Ecto neural progenitor cell (in vitro differentiated cells): ENCODE measurements at places on chromosomes 2 and 18.

- DNase-seq, result no peak
These were observed 1.8 kb downstream of the SCN9A start for GRCh38 chr2:166373951-166374350.

- no peak for DNase-seq
These were observed 2.3 kb downstream of the INHBB start for GRCh38 chr2:120348134-120348736.

DNA sequence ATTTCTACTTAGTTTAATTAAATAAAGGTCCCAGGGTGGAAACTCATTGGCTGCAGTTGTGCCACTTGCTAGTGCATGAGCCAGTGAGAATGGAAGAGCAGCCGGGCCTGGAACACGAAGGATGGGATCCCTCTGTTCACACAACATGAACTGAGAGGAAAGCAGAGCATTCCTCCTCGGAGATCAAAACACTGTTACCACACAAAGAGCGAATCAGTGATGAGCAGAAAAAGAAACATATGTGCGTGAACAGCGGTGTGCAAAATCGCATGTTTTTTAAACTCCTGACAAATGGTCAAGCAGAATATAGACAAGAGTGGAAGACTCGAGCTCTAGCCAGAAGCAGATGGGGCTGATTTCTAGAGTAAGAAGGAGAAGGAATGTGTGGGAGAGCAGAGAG is 28.4 kb upstream of the ANKRD44 start:
- no peak for DNase-seq

- no peak for DNase-seq
These were observed 29.6 kb downstream of the TCF7L1 start for GRCh38 chr2:85162746-85163301.

DNA sequence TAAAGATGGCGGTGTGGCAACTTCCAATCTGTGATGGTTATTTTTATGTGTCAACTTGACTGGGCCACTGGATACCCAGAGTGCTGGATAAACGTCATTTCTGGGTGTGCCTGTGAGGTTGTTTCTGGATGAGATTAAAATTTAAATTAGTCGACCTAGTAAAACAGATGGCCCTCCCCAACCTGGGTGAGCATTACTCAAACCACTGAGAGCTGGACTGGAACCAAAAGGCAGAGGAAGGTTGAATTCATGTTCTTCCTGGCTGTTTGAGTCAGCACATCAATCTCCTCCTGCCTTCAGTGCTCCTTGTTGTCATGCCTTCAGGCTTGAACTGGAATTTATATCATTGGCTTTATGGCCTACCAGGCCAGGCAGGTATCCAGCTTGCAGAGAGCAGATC is 190.8 kb upstream of the RGPD4 start:
- no peak for DNase-seq

GRCh38 chr2:236657215-236657614 is 87.6 kb downstream of the ACKR3 start:
- peak; percentile 33 for DNase-seq

GRCh38 chr2:107595749-107596148 is 230.9 kb upstream of the RGPD4 start:
- DNase-seq, result no peak

GRCh38 chr2:226772389-226773179 is 27.0 kb downstream of the IRS1 start:
- no peak for DNase-seq

GRCh38 chr2:189327879-189328847 is 113.1 kb upstream of the WDR75 start:
- no peak for DNase-seq

GRCh38 chr2:29014811-29015421 is 33.8 kb downstream of the TOGARAM2 start:
- no peak for DNase-seq

DNA sequence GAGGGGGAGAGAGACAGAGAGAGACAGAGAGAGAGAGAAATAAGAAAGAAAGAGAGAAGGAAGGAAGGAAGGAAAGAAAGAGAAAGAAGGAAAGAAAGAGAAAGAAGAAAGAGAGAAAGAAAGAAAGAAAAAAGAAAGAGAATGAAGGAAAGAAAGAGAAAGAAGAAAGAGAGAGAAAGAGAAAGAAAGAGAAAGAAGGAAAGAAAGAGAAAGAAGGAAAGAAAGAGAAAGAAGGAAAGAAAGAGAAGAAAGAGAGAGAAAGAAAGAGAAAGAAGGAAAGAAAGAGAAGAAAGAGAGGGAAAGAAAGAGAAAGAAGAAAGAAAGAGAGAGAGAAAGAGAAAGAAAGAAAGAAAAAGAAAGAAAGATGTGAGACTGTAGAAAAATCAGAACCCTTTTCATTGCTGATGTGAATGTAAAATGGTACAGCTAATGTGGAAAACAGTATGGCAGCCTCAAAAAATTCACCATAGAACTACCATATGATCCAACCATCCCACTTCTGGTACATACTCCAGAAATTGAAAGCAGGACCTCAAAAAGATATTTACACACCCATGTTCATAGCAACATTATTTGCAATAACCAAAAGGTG is 203.4 kb upstream of the POU3F3 start:
- DNase-seq, result no peak

DNA sequence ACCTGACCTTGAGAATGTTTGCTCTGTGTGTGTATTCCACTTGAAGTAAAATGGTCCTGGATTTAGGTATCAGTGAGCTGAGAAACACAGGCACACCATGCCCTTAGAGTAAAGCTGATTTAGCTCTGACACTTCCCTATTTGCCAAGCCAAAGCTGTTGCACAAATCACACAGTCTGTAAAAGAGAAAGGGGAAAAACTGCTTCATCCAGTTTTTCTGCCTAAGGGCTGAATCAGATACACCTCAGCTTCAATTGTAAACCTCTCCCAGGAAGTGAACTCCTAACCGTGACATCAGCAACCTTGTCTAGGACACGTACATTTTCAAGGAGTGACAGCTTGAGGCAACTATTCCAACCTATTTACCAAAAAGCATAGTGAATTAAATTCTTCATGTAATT is 150.4 kb downstream of the NR4A2 start:
- no peak for DNase-seq

DNA sequence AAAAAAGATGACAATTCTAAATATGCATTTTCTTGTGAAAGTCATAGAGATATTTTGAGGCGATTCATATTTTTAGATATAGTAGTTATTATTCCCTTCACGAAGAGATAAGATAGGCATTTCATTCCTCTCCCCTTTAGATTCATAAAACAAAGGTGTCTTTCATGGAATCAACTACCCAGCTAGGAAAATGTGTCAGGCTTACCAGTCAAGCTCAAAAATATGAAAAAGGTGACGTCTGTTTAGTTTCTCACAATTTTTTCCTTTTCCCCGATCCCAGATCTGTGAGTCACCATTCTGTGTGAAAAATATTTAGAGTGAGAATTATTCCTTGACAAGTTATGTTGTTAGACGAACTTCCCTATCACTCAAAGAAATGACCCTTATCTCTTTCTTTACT is 95.4 kb upstream of the FN1 start:
- no peak for DNase-seq

- no peak for DNase-seq
These were observed 338.6 kb upstream of the MMADHC start for GRCh38 chr2:149926149-149926548.

- DNase-seq, result peak; percentile 61
These were observed 141.8 kb downstream of the MEIS1 start for GRCh38 chr2:66576561-66577320.

- DNase-seq, result no peak
These were observed 36.4 kb downstream of the PTRHD1 start for GRCh38 chr2:24756789-24757188.

DNA sequence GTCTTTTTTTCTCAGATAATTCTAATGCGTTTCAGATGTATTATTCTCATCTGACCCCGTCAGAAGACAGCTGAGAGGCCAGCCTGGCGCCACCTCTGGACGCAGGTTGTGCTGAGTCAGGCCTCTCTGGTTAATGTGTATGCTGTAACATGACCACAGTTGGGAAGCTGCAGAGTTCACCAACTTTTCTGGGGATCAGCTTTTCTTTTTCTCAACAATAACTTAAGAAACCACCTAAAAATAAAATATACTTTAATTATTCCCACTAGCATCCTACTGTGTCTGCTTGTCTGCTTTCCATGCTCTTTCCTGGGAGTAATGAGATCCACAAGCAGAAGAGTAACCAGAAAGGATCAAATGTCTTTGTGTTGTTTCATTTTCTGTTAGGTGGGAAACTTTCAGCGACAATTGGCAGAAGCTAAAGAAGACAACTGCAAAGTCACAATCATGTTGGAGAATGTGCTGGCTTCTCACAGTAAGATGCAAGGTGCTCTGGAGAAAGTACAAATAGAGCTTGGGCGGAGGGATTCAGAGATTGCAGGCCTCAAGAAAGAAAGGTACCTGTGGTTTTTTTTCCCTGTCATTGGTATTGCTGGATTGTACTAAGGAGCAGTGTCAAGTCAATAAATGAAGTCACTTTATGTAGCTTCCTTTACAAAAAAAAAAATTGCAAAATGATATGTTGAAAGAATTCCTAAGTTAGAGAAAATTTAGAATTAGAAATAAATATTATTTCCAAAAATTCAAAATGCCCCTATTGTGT is 79.8 kb downstream of the CCDC150 start:
- peak; percentile 64 for DNase-seq

DNA sequence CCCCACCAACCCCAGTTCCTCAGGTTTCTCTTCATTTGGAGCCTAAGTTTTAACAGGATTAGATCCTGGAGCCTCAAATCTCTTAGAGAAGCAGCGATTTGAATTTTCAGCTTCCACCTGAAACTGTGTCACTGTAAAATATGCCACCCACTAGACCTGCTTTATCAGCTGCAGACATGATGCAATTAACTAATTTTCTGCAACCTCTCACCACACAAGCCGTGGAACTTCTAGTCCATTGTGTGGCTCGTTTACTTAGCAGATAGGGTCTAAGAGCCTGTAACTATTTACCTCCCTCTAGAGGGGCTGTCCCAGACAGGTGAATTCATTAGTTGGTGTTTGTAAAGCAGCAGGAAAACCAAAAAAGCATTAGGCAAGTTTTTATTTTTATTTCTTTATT is 31.6 kb upstream of the FZD5 start:
- no peak for DNase-seq

DNA sequence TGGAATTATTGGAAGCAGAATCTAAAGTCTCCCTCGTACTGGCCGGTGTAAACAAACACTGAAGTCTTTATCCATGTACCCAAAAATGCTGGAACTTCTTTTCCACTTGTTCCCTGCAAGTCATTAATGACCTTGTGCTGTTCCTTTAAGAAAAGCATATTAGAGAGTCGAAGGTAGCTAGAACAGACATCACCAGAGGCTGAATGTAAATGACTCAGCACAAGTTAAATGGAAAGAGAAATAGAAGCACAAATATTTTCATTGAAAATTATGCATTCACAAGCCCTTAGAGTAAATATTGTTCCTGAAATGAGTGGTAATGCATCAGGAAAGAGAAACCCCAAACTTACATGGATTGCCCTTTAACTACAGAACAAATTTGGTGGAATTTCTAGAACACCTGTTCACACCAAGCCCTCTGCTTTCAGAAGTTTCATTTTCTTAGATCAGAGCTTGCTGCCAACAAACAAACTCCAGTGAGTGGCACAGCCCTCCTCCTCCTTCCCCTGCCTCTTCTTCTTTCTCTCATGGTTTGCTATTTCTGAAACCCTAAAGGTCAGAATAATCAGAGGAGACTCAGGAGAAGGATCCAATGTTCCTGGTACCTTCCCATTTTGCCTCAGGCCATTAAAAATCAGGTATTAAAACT is 264.3 kb downstream of the TXNL1 start:
- DNase-seq, result no peak

DNA sequence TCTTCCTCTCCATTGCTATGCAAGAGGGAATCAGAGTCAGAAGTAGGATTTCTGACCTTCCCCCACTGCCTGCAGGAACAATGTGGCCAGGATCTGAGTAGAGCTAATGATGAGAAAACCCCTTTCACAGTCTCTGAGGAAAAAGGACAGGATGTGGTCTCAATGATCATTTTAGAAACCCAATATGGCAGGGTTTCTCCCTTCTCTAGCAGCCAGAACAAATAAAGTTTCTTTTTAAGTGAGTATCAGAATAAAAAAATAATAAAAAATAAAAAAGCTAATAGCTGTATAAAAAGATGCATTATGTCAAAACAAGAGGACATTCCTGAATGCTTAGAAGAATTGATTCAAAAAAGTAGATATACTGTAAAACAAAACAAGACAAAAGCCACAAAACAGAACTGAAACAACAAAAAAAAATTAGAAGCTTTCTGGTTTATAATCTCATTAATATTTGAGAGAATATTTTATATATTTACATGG is 1124.9 kb upstream of the ZEB2 start:
- DNase-seq, result no peak

GRCh38 chr2:10877651-10878111 is 34.1 kb upstream of the KCNF1 start:
- peak; percentile 28 for DNase-seq

DNA sequence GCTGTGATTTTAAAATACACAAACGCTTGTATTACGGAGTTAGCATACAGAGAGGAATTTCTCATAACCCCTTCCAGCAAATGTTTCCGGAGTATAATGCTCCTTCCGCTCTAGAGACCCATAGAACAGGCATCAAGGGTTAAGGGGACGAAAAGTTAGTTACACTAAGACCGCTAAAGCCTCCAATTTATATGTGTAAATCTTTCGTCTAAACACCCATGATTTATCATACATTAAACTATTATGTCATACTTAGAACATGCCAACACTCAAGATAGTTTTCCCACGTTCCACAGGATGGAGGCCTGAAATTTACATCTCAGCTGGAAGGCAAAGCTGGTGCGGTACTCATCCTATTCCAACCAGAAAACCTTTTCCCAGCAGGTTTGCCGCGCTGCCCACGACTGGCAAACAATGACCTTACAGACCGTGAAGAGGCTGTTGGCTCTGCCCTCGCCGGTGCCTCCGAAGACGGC is 650 bp downstream of the ORMDL1 start:
- DNase-seq, result no peak

DNA sequence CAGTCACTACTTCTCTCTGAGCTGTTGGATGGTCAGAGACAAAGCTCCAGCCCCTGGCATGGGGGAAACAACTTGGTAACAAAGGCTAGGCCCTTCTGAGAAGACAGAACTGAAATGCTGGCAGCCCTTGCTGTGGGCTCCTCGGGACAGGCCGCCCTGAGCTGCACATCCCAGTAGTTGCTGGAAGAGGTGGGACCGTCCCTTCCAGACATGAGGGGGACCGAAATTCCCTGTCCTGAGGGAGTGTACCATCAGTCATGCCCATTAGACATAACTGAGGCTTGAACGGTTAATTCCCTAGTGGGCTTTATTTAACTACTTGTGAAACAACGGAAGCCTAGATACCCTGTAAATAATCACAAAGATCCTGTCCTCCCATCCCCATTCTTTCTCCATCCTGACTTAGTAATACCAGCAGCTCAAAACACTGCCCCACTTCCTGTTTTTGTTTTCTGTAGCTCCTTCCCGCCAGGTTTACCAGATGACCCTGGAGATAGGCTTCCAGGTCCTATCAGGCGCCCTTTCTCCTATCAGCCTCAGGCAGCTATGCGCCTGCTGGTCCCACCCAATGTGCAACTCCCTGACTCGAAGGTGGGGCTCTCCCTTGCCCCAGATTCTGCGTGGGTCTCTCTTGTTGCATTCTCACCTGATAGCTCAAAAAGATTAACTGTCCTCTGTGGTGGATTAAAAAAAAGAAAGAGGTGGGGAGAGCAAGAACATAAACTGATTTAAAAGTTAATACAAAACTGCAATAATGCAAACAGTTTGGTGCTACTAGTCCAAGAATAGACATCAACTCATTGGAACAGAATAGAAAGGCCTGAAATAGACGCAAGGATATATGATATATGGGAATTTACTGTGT is 37.0 kb upstream of the NT5DC4 start:
- DNase-seq, result no peak

- DNase-seq, result no peak
These were observed 124.2 kb upstream of the BOD1L2 start for GRCh38 chr18:57022716-57023115.
